ENCODE measurements at places on chromosomes 12 and 14.

GRCh38 chr14:60972295-60972694 lies 8.6 kb downstream of the TRMT5 start:
- no peak for DNase-seq

DNA sequence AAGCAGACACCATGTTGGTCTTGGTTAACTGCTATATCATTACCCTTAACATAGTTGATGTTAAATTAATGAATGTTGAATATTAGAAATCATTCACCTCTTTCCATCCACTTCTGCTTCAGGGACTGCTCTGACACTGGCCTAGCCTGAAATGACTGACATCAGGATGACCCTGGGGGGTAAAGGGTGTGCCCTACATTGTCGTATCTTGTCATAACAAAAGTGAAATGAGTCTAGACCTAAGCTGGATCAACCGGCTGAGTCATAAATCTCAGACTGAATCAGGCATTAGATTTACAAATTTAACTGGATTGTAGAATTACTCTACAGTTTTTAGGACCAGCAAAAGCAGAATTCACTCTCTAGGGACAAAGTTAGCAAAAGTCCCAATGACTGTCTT lies 35.3 kb downstream of the KICS2 start:
- no peak for DNase-seq

GRCh38 chr12:14418451-14418890 lies 53.0 kb downstream of the ATF7IP start:
- no peak for DNase-seq

GRCh38 chr14:40850191-40850590 lies 756.5 kb upstream of the LRFN5 start:
- DNase-seq, result no peak

DNA sequence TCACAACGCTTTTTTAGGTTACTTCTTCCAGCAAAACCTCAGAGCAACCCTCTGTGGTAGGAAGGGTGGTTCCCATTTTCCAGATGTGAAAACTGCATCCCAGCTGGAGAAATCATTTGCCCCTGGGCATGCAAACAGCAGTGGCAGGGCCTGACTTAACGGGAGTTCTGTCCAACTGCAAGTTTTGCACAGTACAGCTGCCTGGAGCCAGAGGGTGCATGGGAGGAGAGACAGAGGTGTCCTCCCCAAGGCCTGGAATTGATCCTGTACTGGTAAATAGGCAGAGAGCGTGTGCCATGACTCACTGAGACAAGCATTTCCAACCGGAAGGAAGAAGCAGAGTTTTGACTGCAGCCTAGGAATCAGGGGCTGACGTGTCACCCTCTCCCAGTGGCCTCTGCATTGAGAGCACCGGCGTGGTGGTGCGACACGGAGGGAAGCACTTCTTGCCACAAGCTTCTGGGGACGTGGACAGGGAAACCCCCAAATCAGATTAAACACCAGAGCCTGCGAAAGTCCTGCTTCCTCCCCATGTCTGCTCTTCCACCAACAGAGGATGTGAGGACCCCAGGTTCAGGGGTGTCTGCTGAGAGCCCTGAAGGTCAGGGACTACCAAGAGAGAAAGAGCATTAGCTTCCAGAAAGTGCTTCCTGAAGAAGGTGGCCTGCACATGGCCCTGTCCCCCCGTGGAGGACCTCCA lies 19.0 kb upstream of the SERPINA4 start:
- DNase-seq, result no peak

GRCh38 chr12:110245369-110245772 lies 35.7 kb upstream of the ATP2A2 start:
- no peak for DNase-seq
